ENCODE measurements at places on chromosomes 7 and 10.

DNA sequence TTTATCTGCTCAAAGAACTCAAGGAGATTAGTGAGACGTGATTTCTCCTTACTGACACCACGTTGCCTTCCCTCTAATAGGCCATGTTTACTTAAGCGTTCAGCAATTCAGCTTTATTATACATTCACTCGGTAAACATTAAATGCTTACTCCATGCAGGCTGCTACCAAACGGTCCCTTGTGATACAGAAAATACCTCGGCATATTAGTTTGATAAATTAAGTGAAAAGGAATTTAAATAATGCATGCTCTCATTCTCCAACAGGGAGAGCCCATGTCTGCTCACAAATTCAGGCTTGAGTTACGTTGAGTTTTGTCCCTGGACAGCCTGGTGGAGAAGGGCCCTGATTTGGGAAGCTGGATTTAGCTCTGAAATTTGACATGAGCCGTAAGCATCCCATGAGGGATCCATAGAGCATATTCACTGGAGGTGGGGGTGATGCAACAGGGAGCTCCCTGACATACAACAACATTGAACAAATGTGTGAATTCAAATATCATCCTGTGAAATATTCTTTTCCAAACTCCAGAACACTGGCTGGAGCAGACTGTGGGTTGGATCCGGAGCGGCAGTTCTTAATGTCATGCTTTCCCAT is 86.3 kb downstream of the TBXAS1 start:
- no peak for DNase-seq

GRCh38 chr10:37632641-37633040 is 224.8 kb downstream of the ZNF248 start:
- DNase-seq, result no peak

DNA sequence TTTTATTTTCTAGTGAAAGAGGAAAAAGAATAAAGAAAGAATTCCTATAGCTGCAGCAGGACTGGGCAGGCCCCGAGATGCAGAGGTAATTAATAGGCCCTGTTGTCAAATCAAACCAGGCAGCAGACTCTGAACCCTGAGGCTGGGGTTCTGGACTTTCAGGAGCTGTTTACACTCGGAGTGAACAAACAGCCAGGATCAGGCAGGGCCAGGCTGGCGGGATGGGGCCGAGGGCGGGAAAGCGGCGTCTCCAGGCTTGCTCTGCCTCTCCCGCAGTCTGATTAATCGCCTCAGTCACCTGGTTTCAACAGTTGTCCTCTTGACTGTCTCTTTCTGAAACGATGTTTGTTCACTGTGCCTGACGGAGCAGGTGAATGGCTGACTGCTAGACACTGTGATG is 675.4 kb upstream of the FOXK1 start:
- DNase-seq, result no peak

DNA sequence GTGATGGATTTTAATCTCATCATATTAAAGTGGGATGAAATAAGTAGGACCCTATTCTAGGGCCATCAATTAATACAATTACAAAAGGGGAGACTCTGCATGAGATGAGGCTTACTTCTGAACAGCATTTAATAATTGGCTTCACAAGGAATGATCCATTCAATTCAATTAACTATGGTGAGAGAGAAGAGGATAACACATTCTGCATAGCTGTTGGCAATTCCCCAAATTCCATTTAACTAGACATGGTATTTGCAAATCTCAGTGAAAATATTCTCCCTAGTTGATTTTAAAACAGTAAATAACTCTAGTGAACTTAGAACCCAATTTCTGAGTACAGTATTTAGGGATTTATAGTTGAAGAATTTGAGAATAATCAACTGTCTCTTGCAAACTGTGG is 145.3 kb downstream of the NOC3L start:
- DNase-seq, result no peak

- no peak for DNase-seq
These were observed 48.9 kb downstream of the VOPP1 start for GRCh38 chr7:55523366-55523765.

- DNase-seq, result peak; percentile 62
These were observed 97.6 kb downstream of the SUGCT start for GRCh38 chr7:40232242-40232893.

GRCh38 chr7:114979388-114979787 is 57.5 kb downstream of the MDFIC start:
- no peak for DNase-seq

GRCh38 chr7:134703782-134704181 is 57.1 kb downstream of the BPGM start:
- no peak for DNase-seq

- DNase-seq, result no peak
These were observed 186.1 kb downstream of the BMPER start for GRCh38 chr7:34091321-34091917.

DNA sequence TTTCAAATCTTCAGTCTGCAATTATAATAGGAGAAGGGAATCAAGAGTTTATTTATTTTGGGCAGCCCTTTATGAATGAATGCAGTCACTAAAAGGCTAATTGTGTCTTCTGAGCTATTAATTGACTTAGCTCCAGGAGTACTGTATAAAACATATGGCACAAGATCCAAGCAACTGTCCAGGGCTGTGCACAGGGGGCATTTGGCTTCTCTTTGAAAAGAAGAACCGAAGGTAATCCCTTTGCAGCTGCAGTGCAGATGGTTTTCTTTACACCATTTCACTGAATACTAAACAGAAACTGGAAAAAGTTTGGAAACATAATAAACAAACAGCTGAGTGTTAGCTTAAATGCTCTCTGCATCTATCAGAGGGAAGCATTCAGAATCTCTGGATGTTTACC is 282.6 kb upstream of the LRRN3 start:
- DNase-seq, result no peak

DNA sequence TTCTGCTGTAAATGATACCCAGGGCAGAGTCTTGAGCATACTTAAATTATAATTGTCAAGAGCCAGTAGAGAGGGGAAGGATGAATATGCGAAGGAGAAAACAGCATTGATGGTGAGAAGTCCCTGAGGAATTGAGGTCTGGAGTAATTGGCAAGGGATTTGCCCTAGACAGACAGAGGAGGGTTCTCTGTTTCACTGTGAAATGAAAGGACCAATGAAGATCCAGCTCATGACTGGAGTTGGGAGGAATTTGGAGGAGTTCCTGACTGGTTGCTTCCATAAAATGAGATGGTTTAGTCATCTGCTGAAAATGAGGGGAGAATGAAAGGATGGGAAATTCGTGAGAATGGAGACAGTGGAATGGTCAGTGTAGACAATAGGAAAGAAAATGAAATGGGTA is 6.8 kb downstream of the PRPF18 start:
- DNase-seq, result no peak

DNA sequence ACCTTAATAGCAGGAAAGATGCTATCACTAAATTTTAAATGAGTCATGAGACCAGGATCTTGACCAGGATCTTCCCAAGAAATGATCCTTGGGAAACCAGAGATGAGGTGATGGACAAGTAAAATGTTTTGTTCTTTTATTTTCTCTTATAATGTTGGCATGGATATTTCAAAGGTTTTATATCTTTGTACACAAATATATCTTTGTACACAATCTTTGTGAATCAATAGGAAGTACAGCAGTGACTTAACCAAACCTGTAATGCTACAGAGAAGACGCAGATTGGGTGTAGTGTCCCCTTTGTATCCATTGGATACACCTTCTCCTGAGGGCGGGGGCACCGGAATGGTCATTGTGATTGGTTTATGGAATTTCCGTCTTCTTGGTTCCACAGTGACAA is 180.1 kb upstream of the CCDC6 start:
- no peak for DNase-seq

- no peak for DNase-seq
These were observed 589 bp upstream of the ZFAND4 start for GRCh38 chr10:45673074-45673648.

DNA sequence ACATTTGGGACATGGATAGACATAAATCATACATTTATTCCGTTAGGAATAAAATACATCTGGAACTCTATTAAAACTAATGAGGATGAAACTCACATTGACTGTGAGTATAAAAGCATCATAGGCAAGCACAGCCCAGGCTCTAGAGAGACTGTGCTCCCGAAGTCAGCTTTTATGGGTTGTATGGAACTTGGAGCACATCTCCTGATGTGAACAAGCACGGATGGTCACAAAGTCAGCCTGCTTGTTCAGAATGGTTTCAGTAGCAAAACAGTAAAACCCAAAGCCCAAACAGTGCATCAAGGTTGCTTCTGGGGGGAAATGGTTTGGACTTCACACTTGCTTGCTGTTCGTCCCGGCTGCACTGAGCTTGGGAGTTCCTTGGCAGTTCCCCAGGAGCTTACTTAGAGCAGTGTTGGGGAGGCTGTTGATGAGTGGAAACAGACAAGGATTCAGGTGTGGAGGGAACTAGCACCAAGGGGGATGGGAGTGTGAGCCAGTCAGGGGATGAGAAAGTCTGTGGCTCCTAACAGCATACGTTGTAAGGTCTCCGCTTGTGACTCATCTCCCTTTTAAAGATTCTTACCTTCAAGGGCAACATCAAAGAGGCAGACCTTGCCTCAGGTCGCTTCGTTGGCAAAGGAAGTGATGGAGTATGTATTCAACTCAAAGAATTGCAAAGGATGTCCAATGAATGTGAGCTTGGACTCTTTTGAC is 19.7 kb upstream of the ITGA8 start:
- no peak for DNase-seq

DNA sequence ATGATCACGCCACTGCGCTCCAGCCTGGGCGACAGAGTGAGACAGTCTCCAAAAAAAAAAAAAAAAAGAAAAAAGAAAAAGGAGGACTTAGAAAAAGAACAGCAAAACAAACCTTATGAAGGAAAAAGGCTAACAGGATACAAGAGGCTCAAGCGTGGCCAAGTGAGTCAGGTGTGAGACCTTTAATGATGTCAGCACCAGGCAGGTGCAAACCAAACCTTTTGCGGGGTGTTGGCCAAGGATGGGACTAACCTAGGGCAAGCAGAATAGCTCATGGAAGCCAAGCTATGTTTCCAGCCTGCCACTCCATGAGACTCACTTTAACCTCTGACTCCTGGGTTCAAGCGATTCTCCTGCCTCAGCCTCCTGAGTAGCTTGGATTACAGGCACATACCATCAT is 11.3 kb upstream of the GNA12 start:
- DNase-seq, result no peak

DNA sequence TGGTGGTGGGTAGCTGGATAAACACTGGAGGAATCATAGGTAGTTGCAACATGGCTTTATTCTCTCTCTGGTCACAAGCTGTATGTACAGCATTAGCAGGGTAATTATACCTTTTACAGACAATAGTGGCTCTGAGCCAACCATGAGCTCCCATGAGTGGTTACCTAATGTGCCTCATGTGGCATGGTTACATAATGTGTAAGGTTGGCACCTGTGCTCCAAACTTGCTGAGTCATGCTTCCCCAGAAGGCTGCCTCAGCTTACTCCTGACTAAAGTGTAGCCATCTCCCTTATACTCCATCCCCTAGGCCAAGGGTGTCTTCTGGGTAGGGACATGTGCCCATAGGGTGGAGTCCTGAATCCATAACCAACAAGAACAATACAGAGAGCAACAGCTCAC is 345.3 kb upstream of the SEMA3C start:
- DNase-seq, result no peak

GRCh38 chr7:123748734-123749536 is at the start of gene WASL:
WASL (minus strand) TSS chr7:123749003; CDS start chr7:123748734, 269 bp downstream.
- DNase-seq, result peak; percentile 94

- no peak for DNase-seq
These were observed 278.8 kb downstream of the CAMK1D start for GRCh38 chr10:12628153-12628552.

DNA sequence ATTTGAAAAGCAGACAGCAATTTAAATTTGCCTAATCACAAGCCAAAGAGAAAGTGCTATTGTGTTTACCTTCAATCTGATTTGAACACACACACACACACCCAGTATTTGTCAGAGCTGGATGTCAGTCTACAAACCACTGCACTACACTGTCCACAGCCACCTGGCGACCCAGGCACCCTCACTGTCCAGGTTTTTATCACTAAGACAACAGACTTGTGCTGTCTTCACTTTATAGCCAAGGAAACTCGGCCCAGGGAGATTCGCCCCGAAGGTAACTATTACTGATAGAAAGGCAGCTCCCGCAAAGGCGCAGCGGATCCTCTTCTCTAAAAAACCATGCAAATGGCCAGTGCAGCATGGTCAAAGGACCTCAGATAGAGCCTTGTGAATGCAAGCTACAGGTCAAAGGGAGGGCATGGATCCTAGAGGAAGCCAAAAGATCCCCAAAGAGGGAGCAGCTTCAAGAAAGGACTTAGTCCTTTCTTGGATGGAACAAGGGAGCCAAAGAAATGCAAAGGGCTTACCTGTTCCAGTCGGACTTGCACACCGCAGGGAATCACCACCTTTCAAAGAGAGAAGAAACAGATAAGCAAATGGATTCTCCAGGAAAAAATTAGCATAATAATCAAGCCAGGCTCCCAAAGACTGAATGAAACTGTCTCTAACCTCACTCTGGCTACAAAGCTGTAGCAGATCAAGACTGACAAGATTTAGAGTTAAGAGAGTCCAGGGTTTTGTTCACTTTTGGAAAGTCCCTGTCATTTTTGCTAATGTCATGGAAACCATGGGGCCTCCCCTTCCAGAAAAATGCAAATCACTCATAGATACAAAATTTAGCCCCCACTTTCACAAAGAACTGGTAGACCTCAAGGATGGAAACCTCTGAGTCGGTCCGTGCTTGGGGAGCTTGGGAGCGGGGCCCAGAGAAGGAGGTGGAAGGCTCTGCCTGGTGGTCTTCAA is 101.1 kb downstream of the TNS3 start:
- no peak for DNase-seq

DNA sequence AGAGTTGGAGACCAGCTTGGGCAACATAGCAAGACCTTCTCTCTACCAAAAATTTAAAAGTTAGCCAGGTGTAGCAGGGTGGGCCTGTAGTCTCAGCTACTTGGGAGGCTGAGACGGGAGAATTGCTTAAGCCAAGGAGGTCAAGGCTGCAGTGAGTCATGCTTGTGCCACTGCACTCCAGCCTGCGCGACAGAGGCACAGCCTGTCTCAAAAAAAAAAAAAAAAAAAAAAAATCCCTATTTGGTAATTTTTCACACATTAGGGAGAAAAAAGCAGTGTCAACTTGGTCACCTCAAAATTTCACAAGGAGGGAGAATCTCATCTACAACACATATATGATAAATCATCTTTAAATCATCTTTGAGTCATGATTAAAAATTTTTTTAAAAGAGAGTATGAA is 6.4 kb upstream of the ZNF398 start:
- DNase-seq, result no peak

GRCh38 chr7:151351967-151352366 is 10.4 kb downstream of the NUB1 start:
- no peak for DNase-seq

GRCh38 chr7:151134743-151135524 is 32.6 kb downstream of the GBX1 start:
- DNase-seq, result no peak

- DNase-seq, result no peak
These were observed 7.4 kb downstream of the ARL4A start for GRCh38 chr7:12694817-12695216.

DNA sequence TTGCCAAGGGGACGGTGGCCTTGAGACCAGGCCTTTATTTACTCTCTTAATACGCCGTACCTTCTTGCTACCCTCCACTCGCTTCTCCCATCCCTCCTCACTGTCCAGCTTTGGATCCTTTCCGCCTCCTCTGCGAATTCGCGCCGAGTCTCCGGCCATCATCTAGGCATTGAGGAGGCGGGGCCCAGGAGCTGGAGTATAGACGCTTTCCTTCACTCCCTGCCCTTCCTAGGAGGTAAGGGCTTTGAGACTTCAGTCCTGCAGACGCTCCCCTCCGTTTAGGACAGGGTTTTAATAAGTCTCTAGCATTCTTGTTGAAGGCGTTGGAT is 538 bp downstream of the TFAM start:
- peak; percentile 23 for DNase-seq

GRCh38 chr10:119663866-119664698 is 12.9 kb downstream of the BAG3 start:
- DNase-seq, result no peak
